ENCODE measurements at places on chromosomes 4 and X. TPM values are rescaled to one million over a fixed set of nuclear protein-coding genes. Genes with fewer than 3 reads are reported as not detected.

- H3K4me3 ChIP-seq, result no peak overlapping the region
- no peaks in the 10 kb centered on the region for H3K4me1 ChIP-seq
- no peaks in the 10 kb centered on the region for H3K36me3 ChIP-seq
- H3K27me3 ChIP-seq, result no peaks in the 10 kb centered on the region
- H3K27ac ChIP-seq, result no peak overlapping the region
Observed at GRCh38 chrX:84363663-84364062, 138.6 kb downstream of the HDX start.

GRCh38 chrX:23720117-23720677 is 22.9 kb downstream of the ACOT9 start:
- no peak overlapping the region for H3K27ac ChIP-seq
- H3K36me3 ChIP-seq, result peaks cover 31% of the 10 kb centered on the region
- no peaks in the 10 kb centered on the region for H3K27me3 ChIP-seq
- H3K4me3 ChIP-seq, result no peak overlapping the region

The SULT1B1 gene
- 3.9 TPM for total RNA-seq

DNA sequence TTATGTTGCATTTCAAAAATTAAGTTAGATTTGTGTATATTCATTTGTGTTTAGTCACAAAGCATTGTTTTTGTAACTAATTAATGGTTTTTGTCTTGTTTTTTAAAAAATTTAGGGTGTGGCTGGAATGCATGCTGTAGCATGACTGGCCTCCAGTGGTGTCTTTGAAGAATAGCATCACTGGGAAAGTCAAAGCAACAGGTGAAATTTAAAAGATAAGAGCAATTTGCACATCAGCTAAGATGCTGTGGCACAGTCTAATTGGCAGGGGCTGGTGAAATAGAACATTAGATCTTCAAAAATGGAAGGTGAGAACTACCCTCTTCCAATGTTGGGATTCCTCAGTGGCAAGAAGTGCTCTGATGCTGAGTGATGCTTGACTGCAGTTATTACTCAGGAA is 45.3 kb downstream of the ANK2 start:
- no peak for DNase-seq
- H3K4me3 ChIP-seq, result no peak overlapping the region
- H3K36me3 ChIP-seq, result no peaks in the 10 kb centered on the region

The PF4V1 gene
- total RNA-seq, result not detected

GRCh38 chr4:182189103-182189878 is 53.9 kb upstream of the TENM3 start:
- H3K4me3 ChIP-seq, result no peak overlapping the region
- H3K27ac ChIP-seq, result no peak overlapping the region
- H3K36me3 ChIP-seq, result no peaks in the 10 kb centered on the region
- H3K4me1 ChIP-seq, result no peaks in the 10 kb centered on the region

The NKX3-2 gene
- not detected for total RNA-seq

The FRMD7 gene
- not detected for total RNA-seq

GRCh38 chr4:3515646-3516045 is 16.6 kb downstream of the LRPAP1 start:
- H3K36me3 ChIP-seq, result peaks cover 54% of the 10 kb centered on the region
- H3K4me3 ChIP-seq, result no peak overlapping the region
- H3K4me1 ChIP-seq, result no peaks in the 10 kb centered on the region
- no peak for DNase-seq
- no peaks in the 10 kb centered on the region for H3K27me3 ChIP-seq

All from activated CD4-positive, alpha-beta memory T cell treated with anti-CD3 and anti-CD28 coated beads, Interleukin-2, amount 10 ng/mL, durations not matched to agents 7 days and 5 days (primary cell).